CD14-positive monocyte (primary cell): ENCODE measurements at places on chromosomes 1 and 21.

- DNase-seq: no peak
Observed at GRCh38 chr1:63774617-63775417, 1.0 kb downstream of the ROR1 start.

DNA sequence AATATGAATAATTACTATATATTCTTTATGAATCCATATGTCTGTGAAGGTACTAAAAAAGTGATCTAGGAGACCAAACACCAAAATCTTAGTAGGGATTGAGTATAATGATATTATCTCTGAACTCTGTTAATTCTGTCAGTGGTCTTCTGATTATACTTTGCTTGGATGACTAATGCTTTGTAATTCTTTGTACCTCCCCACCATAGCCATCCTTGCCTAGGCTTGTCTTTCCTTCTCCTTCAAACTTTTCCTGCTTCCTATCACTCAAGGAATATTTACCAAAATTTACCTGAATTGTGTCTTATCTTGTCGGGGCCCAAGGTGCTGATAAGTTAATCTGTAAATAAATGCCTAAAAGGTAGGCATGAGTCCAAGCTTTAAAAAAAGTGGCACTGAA lies 845 bp upstream of the RGS5 start:
- no peak for DNase-seq

DNA sequence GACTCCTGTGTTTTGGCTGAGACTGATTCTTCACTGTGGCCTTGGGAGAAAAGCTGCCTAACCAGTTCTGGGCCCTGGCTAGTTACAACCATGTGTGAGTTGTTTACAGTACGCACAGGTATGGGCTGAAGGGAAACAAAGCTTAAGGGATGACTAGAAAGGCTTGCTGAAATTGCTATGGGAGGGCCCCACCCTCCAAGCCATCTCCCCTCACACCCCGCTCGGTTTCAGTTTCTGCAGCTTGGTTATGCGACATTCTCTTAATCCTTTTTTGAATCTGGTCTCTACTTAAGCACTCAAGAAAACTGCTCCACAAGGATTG lies 43.1 kb downstream of the PBX1 start:
- no peak for DNase-seq

GRCh38 chr1:240188139-240188538 lies 96.5 kb downstream of the FMN2 start:
- DNase-seq: no peak
